Activated naive CD8-positive, alpha-beta T cell treated with anti-CD3 and anti-CD28 coated beads, Interleukin-2, amount 10 ng/mL, durations not matched to agents 7 days and 5 days (primary cell): ENCODE measurements at places on chromosomes 6 and 20. TPM values are rescaled to one million over a fixed set of nuclear protein-coding genes. Genes with fewer than 3 reads are reported as not detected.

The ARMC2 gene
- 12.2 TPM for total RNA-seq

The PLAGL2 gene
- 20.8 TPM for total RNA-seq

The HLA-DQA1 gene
- total RNA-seq: 4.6 TPM

The SCRT2 gene
- total RNA-seq: not detected

The VGLL2 gene
- not detected for total RNA-seq

The ABHD16B gene
- not detected for total RNA-seq

The TBX18 gene
- total RNA-seq: not detected

GRCh38 chr6:119066517-119066916, 11.9 kb downstream of the FAM184A start:
- H3K27ac ChIP-seq: no peak overlapping the region
- DNase-seq: no peak
- H3K4me1 ChIP-seq: no peaks in the 10 kb centered on the region
- H3K4me3 ChIP-seq: no peak overlapping the region
- H3K36me3 ChIP-seq: no peaks in the 10 kb centered on the region

- DNase-seq: peak; percentile 78
- H3K27me3 ChIP-seq: no peaks in the 10 kb centered on the region
- peak within 1 kb of the TSS; percentile 98 for H3K4me3 ChIP-seq
- peaks cover 53% of the 10 kb centered on the region for H3K4me1 ChIP-seq
- peaks cover 38% of the 10 kb centered on the region for H3K36me3 ChIP-seq
Observed at GRCh38 chr6:31736021-31736767, at the start of gene CLIC1. Gene CLIC1, minus strand, starts transcription at chr6:31736530. Its CDS starts 230 bp downstream, at chr6:31736300.

DNA sequence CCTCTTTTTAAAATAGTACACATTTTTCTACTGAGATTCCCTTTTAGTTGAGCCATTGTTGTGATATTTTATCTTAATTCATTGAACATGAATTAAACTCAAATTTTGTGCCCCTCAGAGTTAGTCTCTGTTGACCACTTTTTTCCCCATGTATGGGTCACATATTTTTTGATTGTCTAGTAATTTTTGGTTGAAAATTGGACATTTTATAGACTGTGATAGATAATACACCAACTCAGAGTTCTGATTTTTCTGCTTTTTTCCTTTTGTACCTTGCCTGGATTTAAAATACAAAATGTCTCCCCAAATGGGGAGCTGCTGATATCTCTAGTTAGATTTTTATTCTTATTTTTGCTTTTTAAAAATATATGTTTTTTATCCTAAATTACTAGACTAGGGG, 291.8 kb upstream of the CITED2 start:
- no peaks in the 10 kb centered on the region for H3K27me3 ChIP-seq
- H3K36me3 ChIP-seq: no peaks in the 10 kb centered on the region
- H3K4me3 ChIP-seq: no peak overlapping the region

DNA sequence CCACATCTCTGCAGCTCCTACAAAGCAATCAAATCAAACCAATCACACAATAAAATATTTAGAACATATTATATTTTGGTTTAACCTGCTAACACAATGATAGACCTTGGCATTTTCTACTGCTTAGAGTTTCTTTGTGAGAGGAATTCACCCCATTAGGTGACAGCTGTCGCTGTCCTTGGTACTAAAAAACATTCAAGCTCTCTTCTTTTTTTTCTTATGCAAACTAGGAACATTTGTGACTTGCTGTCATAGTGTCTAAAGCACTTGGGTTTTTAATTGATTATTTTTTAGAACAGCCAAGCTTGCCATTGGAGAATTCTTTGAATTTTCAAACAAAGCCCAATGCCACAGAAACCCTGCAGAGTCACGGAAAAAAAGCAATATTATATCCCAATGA, 46.4 kb downstream of the CNR1 start:
- DNase-seq: no peak
- peaks cover 2% of the 10 kb centered on the region for H3K27me3 ChIP-seq
- no peaks in the 10 kb centered on the region for H3K36me3 ChIP-seq
- no peak overlapping the region for H3K27ac ChIP-seq
- H3K4me3 ChIP-seq: no peak overlapping the region

- DNase-seq: no peak
- no peak overlapping the region for H3K27ac ChIP-seq
- H3K36me3 ChIP-seq: peaks cover 2% of the 10 kb centered on the region
Observed at GRCh38 chr6:28765978-28766351, 157.8 kb downstream of the TRIM27 start.

DNA sequence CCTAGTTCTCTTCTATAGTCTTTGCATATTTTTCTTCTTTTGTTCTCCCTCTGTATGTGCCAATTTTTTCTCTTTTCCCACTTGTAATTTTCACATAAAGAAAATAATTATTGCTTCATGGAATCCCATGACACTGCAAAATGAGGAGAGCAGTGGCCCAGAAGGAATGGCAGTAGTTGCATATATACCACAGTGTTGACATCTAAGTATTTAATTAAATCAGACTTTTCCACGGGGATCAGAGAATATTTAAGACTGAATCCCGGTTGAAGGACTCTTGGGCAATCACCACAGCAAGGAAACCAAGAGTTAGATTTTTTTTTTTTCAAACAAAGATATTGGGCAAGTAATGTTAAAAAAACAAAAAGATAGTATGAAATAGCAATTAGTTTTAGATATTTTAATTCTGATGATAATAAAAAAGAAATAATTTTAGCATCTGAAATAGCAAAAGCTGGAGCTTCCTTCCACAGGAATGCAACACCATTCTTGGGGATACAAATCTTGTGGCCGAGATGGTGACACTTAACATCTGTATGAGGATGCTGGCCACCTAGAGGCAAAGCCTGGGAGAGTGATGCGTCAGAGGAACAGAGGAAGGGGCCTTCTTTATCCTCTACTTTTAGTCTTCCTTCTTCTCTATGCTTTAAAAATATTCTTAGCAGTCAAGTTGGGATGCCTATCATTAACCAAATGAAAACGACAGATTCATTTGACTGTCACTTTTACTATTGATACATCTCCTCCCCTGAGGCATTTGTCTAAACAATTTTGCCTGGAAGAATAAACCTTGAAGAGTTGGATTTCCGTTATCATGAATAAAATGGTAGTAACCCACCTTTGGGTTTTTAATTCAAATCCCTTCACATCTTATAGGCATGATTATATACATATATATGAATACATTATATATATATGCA, 356.2 kb downstream of the GJA1 start:
- H3K4me1 ChIP-seq: no peaks in the 10 kb centered on the region
- H3K27ac ChIP-seq: no peak overlapping the region
- H3K27me3 ChIP-seq: no peaks in the 10 kb centered on the region

GRCh38 chr20:7696311-7696710, 243.9 kb downstream of the HAO1 start:
- no peak overlapping the region for H3K27ac ChIP-seq
- H3K27me3 ChIP-seq: no peaks in the 10 kb centered on the region
- no peak overlapping the region for H3K4me3 ChIP-seq
- no peaks in the 10 kb centered on the region for H3K36me3 ChIP-seq

DNA sequence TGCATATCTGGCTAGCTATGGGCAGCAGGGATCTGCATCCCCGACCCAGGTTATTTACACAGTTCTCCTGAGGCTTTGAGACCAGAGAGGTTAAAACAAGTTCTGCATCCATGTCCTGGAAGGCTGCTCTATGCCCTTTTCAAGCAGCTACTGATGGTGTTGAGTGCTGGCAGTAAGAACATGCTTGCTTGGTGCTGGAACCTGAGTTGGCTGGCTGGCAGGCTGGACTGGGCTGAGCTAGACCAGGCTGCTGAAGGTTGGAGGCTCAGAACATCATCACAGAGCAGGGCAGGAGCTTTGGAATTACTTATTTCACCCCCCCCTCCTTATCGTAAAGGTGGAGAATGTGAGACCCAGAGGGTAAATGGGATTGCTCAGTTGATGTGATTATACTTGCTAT, 16.9 kb upstream of the LRFN2 start:
- H3K36me3 ChIP-seq: no peaks in the 10 kb centered on the region
- DNase-seq: no peak
- peaks cover 41% of the 10 kb centered on the region for H3K27me3 ChIP-seq

DNA sequence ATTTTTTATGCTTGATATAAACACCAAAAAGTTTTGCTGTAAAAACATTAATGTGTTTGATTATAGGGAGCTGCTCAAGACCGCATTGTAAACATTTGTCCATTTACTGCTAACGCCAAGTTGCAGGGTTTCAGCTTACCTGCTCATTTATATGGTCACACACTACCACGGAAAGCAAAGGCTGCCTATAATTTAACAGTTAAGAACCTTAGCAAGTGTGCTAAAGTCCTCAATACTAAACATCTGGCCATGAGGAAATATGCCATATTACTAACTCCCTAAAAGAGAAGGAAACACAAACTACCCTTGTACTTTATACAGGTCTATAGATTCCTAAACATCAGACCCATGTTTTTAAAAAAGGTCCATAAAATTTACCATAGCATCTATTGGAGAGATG, 129.5 kb downstream of the ASCC3 start:
- no peaks in the 10 kb centered on the region for H3K27me3 ChIP-seq
- H3K36me3 ChIP-seq: peaks cover 24% of the 10 kb centered on the region
- H3K27ac ChIP-seq: no peak overlapping the region

DNA sequence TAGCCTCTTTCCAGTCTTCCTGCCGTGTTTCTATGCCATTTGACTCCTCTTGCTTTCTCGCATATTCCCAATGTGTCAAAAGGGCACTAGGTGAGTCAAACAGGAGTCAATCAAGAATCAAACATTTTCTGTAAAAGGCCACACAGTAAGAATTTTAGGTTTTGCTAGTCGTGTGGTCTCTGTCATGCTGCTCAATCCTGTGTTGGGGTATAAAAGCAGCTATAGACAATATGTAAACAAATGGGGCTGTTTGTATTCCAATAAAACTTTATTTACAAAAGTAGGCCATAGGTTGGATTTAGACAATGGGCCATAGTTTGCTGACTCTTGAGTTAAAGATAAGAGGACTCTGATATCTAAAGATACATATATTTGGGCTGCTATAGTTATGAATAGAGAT, 235.4 kb upstream of the BTBD3 start:
- no peaks in the 10 kb centered on the region for H3K36me3 ChIP-seq
- peaks cover 6% of the 10 kb centered on the region for H3K27me3 ChIP-seq
- DNase-seq: no peak

DNA sequence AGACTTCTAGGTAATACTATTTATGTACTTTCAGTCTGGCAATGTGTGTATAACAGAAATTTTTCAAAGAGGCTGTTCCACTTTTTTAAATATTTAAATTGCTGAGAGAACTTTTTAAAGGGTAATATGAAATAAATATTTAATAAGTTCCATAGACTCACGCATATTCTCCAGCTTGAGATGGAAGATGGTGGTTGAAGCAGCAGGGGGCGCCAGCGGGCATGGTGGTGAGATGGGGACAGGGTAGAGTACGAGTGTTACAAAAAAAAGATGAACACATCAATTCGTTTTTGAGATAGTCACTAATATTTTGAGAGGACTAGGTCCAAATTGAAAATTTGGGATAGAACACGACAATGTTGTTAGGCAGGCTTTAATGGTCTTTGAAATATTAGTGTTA, 68.4 kb downstream of the RSPO3 start:
- DNase-seq: peak; percentile 72
- H3K36me3 ChIP-seq: no peaks in the 10 kb centered on the region
- no peak overlapping the region for H3K4me3 ChIP-seq
- H3K27me3 ChIP-seq: peaks cover 3% of the 10 kb centered on the region

- DNase-seq: no peak
- H3K27ac ChIP-seq: no peak overlapping the region
- no peak overlapping the region for H3K4me3 ChIP-seq
- peaks cover 44% of the 10 kb centered on the region for H3K27me3 ChIP-seq
- no peaks in the 10 kb centered on the region for H3K36me3 ChIP-seq
- peaks cover 6% of the 10 kb centered on the region for H3K4me1 ChIP-seq
Observed at GRCh38 chr20:37688093-37688492, 5.7 kb upstream of the CTNNBL1 start.

DNA sequence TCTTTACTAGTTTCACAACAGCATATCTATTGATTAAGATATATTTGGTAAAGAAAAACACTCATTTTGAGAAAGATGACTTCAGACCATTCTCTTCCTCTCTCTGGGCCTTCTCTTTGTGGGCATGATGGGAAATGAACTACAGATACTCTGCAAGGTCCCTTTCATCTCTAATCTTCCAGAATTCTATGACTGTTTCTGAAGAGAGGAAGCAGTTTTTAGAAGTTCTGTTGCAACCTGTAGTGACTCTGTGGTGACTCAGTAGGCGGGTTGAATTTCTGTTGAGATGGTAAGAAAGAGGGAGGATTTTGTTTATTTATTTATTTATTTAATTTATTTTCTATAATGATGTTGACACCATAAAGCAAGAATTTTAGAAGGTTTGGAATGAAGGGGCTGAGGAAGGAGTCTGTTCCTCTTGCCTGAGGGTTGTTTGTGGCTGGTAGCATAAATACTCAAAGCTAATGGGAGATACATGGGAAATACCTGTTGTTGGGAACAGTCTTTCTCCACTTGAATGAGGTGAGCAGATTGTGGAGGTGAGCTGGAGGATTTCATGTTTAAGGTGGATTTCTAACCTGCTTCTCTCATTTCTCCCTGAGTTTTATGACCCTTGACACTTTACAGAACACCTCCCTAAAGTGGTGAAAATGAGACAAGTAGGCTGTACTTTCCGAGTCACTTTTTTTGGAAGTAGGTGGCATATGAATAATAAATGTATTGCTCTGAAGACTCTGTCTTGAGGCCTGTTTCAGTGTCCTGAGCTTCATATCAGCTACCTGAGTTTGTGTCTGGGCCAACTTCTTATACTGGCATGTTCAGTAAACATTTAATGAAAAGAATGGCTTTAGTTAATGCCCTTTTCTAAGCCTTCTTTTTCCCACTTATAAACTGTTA, 15.0 kb downstream of the ACSS2 start:
- H3K4me3 ChIP-seq: peak overlapping the region; percentile 25
- peaks cover 22% of the 10 kb centered on the region for H3K36me3 ChIP-seq
- H3K4me1 ChIP-seq: peaks cover 36% of the 10 kb centered on the region
- H3K27ac ChIP-seq: peak overlapping the region; percentile 78
- DNase-seq: no peak

DNA sequence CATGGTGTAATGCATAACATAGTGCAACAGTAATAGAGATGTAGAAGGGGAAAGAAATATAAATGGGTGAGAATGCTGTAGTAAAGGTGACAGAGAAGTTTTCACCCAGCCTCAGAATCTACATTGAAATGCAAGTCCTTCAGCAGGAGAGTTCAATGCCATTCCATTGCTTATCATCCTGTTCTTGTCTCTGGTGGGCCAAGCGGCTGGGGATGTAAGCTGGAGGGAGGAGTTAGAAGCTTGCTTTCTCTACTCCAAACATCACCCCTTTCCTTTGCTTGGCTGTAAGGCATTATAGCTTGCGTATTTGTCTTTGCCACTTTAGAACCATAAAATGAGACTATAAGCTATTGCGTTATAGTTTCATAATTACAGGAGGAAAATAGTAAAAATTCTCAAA, 2.2 kb upstream of the FUT9 start:
- H3K4me3 ChIP-seq: no peak overlapping the region
- H3K27me3 ChIP-seq: peaks cover 31% of the 10 kb centered on the region
- no peaks in the 10 kb centered on the region for H3K36me3 ChIP-seq

- no peak for DNase-seq
- no peak overlapping the region for H3K27ac ChIP-seq
- no peaks in the 10 kb centered on the region for H3K36me3 ChIP-seq
Observed at GRCh38 chr20:62535964-62536363, 60.2 kb upstream of the GATA5 start.
